Fibroblast of lung (primary cell): ENCODE measurements at places on chromosomes 16 and 17. TPM values are rescaled to one million over a fixed set of nuclear protein-coding genes. Genes with fewer than 3 reads are reported as not detected.

DNA sequence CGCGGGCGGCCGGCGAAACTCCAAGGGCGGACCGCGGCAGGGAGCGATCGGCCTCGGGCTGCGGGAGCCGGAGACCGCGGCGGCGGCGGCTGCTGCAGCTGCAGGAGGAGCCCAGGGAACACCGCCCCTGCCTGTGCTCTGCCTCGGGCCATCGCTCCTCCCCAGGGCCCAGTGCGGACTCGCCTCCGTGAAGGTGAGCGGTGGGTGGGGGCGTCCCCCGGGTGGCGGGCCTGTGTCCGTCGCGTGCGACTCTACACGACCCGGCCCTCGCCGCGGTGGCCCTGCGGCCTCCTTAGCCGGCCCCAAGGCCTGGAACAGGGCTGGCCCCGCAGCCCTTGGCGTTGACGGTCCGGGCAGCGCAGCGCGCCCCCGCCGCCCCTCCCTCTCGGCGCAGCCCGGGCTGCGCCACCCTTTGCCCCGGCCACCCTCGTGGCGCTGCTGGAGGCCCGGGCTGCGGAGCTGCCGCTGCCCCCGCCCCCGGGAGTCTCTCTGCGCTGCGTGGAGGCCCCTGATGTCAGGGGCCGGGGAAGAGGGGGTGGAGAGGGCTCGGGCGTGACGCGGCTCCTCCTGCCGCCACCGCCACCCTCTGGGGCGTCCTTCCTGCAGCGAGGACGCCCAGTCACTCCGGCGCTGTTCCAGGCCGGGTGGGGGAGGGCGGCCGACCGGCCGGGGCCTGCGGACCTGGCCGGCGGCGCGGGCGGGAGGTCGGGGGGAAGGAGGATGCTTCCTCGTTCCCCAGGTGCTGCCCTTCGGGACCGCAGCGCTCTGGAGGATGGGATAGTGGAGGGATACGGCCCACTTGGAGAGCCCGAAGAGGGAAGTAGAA, 485 bp downstream of the DYNLL2 start:
- peak overlapping the region; percentile 87 for H3K4me3 ChIP-seq
- H3K27ac ChIP-seq, result peak overlapping the region; percentile 82
- H3K27me3 ChIP-seq, result peaks cover 4% of the 10 kb centered on the region
- H3K4me1 ChIP-seq, result peaks cover 9% of the 10 kb centered on the region

DNA sequence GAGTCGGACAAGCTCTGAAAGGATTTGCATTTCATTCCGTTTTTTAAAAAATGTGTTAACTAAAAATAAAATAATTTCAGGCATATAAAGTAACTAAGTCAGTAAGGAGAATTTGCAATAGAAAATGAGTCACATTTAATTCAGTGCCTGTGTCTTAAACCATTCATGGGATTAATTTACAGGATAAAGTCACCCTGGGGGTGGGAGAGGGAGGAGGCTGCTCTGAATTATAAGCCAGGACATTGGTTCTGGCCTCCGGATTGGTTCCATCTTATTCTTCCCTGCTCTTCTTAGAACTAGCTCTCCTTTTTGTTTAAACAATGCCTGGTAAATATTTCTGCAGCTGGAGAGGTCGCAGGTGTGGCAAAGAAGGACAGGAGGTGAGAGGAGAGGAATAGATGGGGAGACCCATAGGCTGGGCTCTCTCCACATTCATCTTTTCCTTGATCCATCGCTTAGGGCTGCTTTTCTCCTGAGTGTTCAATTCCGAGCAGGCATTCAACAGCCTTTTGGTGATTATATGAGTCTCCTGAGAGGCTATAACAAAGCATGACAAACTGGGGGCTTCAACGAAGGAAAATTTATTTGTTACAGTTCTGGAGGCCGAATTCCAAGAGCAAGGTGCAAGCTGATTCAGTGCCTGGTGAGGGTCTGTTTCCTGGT, 319.2 kb downstream of the PHKB start:
- H3K27ac ChIP-seq, result no peak overlapping the region
- no peaks in the 10 kb centered on the region for H3K4me1 ChIP-seq
- no peaks in the 10 kb centered on the region for H3K27me3 ChIP-seq
- no peak overlapping the region for H3K4me3 ChIP-seq

- H3K4me1 ChIP-seq, result no peaks in the 10 kb centered on the region
- H3K27ac ChIP-seq, result no peak overlapping the region
These were observed 31.8 kb downstream of the BBS2 start for GRCh38 chr16:56488035-56488434.

DNA sequence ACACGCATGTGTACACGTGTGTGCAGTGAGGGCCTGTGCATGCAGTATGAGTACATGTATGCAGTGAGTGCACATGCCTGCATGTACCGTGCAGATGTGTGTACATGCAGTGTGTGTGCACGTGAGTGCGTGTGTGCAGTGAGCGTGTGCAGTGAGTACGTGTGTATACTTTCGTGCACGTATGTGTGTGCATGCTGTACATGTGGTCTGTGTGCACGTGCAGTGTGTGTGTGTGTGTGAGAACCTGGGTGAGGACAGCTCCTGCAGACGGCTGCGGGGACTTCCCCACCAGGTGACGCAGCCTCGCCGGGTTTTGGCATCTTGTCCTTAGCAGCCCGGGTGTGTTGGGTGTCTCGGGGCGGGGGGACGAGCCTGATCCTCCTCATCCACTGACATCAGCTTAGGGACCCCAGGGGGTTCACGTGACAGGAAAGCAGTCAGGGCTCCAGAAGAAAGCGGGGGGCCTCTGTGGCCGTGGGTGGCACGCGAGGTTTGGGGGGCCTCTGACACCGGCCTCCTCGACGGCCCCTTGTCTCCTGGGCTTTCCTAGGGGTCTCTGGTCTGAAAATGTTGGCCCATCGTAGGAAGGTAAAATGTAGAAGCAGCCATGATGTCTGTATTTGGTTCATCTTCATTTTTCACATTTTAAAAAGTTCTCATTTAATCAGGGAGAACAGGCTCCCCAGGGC, 119.6 kb upstream of the ZNF750 start:
- no peak for DNase-seq
- no peak overlapping the region for H3K4me3 ChIP-seq
- H3K4me1 ChIP-seq, result no peaks in the 10 kb centered on the region
- no peaks in the 10 kb centered on the region for H3K36me3 ChIP-seq
- H3K27me3 ChIP-seq, result no peaks in the 10 kb centered on the region
- H3K27ac ChIP-seq, result no peak overlapping the region

DNA sequence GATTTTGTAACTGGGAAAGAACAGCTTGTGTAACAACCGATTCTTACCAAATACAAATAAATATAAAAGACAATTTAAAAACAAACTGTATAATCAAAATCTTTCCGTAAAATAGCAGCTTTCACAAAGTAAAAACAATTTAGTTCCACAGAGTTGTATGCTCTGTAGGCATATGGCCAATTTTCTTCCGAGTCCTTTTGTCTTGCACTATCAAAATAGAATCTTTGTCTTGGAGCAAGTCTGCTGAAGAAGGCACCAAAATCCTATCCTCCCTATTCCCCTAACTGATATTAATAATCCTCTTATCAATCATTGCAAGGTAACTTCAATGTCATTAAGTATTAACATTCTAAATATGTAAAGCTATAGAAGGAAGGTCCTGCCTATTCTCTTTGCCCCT, 7.6 kb downstream of the THUMPD1 start:
- no peaks in the 10 kb centered on the region for H3K4me1 ChIP-seq
- no peak overlapping the region for H3K4me3 ChIP-seq
- no peak overlapping the region for H3K27ac ChIP-seq
- peaks cover 6% of the 10 kb centered on the region for H3K36me3 ChIP-seq

- peaks cover 3% of the 10 kb centered on the region for H3K4me1 ChIP-seq
- DNase-seq, result peak; percentile 96
- no peaks in the 10 kb centered on the region for H3K36me3 ChIP-seq
These were observed 296.2 kb upstream of the CDH5 start for GRCh38 chr16:66070140-66070917.

GRCh38 chr17:79866791-79867518, 27.7 kb upstream of the CBX4 start:
- peaks cover 16% of the 10 kb centered on the region for H3K27me3 ChIP-seq
- H3K27ac ChIP-seq, result no peak overlapping the region
- no peaks in the 10 kb centered on the region for H3K4me1 ChIP-seq
- H3K4me3 ChIP-seq, result no peak overlapping the region

GRCh38 chr17:83034525-83034924, 44.9 kb upstream of the METRNL start:
- no peak for DNase-seq
- H3K27ac ChIP-seq, result no peak overlapping the region
- H3K27me3 ChIP-seq, result no peaks in the 10 kb centered on the region
- no peak overlapping the region for H3K4me3 ChIP-seq
- no peaks in the 10 kb centered on the region for H3K36me3 ChIP-seq

CRHR1 gene
- total RNA-seq, result not detected in 2 replicates

DNA sequence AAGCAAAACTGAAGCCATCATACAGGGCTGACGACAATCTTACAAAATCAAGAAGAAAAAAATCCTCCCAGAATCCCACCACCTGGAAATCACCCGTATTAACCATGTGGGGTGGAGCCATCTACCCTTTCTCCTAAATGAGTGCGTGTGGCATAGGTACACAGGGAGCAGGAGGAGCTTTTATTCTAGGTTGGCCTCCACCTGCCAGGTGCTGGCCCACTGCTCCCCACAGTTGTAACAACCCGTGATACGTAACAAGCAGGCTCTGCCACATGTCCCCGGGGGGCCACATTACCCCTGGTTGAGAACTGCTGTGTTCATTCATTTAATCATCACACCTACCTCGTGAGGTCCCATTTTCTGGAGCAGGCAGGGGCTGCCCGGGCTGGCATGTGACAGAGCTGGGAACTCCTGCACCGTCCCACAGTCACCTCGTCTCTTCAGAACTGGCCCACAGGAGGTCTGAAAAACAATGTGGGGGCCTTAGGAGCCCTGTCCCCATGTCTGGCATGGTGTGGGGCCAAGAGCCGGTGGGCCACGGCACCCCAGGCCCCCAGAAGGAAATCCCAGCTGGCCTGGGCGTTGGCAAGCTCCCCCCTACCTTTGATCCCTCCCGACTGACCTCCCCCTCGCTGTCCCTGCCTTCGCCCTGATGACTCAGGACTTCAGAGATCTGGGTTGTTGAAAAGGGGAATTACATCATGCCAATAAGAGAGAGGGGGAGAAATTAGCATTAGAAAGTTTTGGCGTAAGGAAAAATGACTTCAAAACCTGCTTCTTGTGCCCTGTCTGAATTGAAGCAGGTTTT, 12.9 kb downstream of the CMIP start:
- H3K4me1 ChIP-seq, result peaks cover 3% of the 10 kb centered on the region
- no peaks in the 10 kb centered on the region for H3K27me3 ChIP-seq
- H3K36me3 ChIP-seq, result no peaks in the 10 kb centered on the region
- no peak overlapping the region for H3K27ac ChIP-seq
- no peak overlapping the region for H3K4me3 ChIP-seq
- DNase-seq, result peak; percentile 80

- no peaks in the 10 kb centered on the region for H3K36me3 ChIP-seq
- no peak for DNase-seq
- no peak overlapping the region for H3K4me3 ChIP-seq
- no peaks in the 10 kb centered on the region for H3K4me1 ChIP-seq
- no peak overlapping the region for H3K27ac ChIP-seq
These were observed 99.1 kb downstream of the MAF start for GRCh38 chr16:79501446-79501845.

DNA sequence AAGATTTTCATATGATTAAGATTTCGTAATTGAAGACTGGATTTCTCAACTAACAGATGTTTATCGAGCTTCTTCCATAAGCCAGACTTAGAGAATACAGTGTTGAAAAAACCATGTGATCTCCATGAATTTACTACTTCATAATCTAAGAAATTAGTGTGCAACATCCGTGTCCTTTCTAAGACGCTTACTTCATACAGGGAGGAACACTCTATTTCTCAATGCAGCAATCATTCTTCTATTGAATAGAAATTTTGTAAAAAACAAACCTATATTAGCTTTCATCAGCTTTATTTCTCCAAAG, 946.3 kb downstream of the KCNJ2 start:
- no peak for DNase-seq
- H3K36me3 ChIP-seq, result no peaks in the 10 kb centered on the region
- no peaks in the 10 kb centered on the region for H3K4me1 ChIP-seq
- no peaks in the 10 kb centered on the region for H3K27me3 ChIP-seq
- no peak overlapping the region for H3K27ac ChIP-seq

HID1 gene
- total RNA-seq, result under 0.01 and 0.17 TPM in 2 replicates
